ENCODE measurements at places on chromosomes 11 and 22.

DNA sequence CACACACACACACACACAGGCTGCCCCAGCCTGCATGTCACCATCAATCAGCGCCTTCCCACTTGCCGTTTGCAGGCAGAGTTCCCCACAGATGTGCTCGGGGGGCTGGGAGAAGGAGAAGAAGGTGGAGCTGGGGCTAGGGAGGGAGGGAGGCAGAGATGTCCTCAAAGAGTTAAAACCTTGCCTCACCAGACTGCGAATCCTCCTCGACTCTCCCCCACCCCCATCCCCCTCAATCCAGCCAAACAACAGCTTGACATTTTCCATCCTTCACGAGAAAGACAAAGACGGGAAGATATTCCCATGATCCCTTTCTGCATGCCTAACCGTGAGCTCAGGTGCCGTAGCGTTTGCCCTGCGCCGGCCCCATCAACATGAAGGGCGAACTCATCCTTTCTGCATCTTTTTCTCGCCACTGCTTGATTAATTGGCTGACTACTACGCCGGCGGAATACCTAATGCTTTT is 365.5 kb downstream of the MIAT start:
- no peak for DNase-seq

DNA sequence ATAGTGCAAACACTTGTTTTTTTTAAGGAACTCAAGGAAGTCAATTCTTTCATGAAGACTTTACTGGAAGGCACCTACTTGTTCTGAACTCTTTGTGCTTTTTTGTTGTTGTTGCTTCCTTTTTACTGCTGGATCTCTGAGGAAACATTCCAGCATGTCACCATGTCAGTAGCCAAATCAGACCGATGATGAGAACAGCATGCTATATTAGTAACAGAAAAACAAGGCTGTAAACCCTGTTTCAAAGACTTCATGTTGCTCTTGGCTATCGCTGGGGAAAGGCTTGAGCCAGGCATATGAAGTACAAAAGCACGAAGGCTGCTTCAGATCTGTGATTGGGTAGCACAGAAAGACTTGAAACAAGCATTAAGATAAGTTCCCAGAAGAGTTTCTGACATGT is 125.6 kb upstream of the SLC5A12 start:
- DNase-seq: no peak

DNA sequence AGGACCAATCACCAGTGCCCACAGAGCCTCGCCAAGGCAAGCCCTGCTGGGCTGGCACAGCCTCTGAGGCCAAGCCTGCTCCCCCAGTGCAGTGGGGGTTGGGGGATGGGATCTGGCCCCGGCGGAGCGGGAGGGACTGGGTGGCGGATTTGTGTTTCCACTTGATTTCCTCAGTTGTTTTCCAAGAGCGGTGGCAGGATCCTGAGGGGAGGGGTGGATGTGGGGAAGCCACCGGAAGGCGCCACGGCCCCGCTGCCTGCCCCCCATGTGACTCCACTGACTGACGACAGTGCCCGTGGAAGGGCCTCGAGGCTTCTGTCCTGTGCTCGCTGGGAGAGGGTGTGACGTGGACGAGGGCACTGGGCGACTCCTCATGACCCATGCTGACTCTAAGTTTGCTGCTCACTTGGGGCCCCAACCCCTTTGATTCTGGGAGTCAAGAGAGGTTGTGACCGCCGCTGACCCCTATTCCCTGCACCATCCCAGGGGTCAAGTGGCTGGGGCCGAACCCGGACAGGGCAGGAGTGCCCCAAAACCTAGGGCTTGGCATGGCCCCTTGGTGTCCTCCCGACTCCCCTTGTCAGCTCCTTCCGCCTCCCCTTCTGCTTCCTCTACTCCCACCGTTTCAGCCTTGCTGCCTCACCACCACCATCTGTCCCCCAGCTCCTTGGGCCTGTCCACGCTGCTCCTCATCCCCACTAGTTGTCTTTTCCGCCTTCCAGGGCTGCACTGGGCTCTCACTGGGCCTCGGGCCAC is 23.5 kb upstream of the PICK1 start:
- no peak for DNase-seq

DNA sequence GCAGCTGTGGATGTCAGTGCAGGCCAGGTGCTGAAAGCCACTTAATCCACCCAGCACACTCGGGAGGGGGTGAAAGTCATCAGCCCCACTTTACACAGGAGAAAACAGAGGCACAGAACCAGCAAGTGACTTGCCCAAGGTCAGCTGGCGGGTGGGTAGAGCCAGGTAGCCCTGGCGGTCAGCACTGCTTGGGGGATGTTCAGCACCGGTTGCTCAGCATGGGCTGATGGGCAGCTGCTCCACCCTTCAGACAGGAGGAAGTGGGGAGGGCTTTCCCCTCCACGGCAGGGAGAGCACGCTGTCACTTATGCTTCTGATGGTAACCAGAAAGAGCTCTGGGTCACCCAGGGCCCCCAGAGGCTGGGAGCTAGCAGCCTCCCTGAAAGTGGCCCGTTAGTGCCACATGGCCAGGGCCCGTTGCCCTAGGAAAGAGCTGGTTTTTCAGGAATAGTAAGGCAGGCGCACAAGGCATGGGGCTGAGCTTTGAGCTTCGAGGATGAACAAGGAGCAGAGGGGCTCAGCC is 417.9 kb downstream of the CTTN start:
- DNase-seq: no peak

DNA sequence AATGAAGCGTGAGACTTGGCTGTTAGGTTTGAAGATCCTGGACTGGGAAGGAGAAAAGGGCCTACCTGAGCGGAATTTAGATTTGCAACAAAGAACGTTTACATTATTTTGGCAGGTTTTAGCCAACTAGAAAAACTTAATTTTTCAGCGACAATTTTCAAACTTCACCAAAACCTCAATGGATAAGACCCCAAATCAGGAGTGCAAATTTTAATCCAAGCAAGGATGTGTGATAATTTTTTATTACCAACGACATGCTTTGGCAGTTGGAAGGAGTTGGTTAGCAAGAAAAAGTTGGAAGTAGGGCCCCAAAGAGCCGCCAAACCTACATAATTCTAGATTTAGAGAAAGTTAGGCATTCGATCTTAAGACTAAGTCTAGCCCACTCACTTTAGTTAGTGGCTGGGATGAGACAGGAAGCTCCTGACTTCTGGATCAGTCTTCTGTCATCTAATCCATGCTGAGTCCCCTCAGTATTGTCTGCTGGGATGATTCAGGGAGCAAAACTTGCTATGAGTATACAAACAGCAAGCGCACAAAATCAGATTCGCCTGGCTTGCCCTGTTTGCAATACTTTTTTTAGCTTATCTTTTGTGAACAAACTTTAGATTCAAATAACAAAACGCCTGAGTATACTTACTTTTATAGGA is 787 bp upstream of the RDX start:
- DNase-seq: no peak

- DNase-seq: no peak
Observed at GRCh38 chr11:127003260-127003981, 2.9 kb upstream of the KIRREL3 start.

GRCh38 chr22:25892678-25893077 is 150.7 kb downstream of the MYO18B start:
- no peak for DNase-seq

- no peak for DNase-seq
Observed at GRCh38 chr22:43092085-43092484, 2.9 kb upstream of the TTLL1 start.

DNA sequence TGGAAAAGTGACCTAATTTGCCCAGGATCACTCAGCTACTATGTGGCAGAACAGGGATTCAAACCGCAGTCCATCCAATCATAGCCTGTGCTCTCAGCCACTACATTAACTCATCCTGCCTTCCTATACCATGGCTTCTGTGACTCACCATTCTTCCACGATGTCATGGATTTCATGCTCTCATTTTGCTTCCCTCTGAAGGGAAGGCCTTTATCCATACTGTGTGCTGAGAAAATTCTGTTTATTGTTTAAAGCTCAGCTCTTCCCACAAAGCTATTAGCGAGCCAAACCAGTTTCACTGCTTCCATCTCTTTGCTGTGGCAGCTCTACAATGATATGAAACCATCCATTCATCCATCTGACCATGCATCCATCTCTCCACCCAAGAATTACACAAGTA is 289.9 kb downstream of the TENM4 start:
- no peak for DNase-seq

- no peak for DNase-seq
Observed at GRCh38 chr11:1782031-1782590, 18.4 kb upstream of the CTSD start.

- no peak for DNase-seq
Observed at GRCh38 chr22:20429254-20430100, 8.1 kb downstream of the SCARF2 start.

DNA sequence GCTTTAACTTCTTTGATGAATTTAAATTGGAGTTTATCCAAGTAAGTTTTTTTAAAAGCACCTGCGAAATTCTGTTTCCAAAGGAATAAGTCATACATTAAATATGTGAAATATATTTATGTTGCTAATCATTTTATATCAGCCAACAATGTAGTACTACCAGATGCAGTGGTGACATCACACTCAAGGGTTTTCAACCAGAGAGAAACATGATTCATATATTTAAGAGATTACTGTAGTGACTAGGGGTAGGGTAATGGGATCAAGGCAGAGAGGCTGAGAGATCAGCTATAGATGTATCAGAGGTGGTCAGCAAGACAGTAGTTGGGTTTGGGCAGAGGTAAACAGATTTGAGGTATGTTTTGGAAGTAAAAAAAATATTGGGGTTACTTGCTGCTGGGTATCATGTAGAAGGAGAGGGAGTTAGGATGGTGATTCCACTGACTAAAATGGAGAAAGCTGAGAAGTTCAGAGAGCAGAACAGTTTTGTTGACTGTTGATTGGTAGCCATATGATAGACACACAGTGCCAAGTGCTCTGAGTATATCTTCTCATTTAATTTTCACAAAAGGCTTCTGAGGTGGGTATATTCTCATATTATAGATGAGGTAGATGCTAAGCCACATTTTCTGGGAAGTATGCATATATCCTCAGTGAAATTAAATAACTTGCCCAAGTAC is 39.4 kb downstream of the CEP57 start:
- no peak for DNase-seq

DNA sequence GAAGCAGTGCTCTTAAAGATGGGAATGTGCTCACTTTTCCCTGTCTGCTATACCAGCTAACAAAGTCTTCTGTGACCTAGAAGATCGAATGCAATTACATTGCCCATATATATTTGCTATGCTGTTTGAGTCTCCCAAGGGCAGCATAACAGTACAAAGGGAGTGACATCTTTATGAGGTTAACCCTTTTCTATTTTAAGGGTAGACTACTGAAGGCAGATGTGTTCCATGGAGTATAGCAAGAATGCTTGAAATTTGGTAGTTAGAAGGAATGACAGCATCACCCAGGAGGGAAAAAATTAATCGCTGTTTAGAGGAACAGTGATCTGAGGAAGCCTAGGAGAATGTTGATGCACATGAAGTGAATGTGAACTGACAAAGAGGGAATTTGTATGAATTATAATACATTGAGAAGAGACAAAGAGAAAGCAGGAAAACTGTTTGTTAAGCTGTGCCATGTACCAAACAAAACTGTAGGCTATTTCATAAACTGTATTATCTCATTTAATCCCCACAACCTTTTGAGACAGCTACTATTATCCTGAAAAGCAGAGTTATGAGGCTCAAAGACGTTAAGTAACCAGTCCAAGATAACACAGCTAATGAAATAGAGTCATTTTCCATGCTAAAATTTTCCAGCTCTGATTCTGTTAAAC is 13.0 kb downstream of the MAML2 start:
- DNase-seq: no peak

GRCh38 chr11:125376117-125376516 is 119.9 kb downstream of the FEZ1 start:
- DNase-seq: peak; percentile 95

DNA sequence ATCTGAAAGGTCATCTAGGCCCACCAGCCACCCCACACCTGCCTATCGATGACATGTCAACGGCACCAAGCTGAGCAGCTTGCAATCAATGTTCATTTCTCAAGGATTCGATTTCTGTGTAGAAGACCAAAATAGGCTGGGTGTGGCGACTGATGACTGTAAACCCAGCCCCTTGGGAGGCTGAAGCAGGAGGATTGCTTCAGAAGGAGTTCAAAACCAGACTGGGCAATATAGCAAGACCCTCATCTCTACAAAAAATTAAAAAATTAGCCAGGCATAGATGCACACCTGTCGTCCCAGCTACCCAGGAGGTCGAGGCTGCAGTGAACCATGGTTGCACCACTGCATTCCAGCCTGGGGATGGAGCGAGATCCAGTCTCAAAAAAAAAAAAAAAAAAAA is 108.7 kb downstream of the MICAL3 start:
- no peak for DNase-seq

DNA sequence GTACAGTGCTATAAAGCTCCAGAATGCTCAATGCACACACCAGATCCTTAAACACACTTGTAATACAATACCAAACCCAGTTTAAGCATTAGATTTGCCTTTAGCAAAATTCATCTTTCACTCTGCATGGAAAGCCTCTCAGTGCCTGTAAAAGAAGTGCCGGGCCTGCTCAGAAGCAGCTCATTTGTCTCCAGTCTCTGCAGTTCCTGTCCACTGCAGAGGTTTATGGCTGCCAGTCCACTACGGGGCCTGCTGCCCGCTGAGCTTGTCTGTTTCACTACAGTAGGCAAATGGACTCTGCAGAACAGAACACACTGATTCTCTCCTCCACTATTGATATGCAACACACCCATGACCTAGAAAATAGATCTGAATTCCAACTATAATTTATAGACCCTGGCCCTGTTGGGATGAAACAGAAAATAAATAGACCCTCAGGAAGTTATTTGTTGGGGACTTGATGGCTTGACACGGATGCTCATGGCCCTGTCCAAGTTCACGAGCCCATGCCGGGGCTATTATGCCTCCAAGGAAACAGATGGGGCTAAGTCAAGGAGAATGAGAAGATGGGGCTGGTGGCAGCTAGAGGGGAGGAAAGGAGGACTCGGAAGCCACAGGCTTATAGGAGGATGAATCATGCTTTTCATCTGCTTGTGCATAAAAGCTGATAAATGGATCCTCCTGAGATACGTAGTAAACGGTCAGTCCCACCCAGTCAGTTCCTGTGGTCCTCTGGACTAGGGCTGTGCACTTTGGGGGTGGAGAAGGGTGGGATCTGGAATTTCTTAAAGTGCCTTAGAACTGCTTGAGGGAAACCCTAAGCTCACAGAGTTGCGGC is 416.8 kb upstream of the TENM4 start:
- no peak for DNase-seq

- DNase-seq: no peak
Observed at GRCh38 chr11:103586756-103587155, 449.7 kb upstream of the DDI1 start.

DNA sequence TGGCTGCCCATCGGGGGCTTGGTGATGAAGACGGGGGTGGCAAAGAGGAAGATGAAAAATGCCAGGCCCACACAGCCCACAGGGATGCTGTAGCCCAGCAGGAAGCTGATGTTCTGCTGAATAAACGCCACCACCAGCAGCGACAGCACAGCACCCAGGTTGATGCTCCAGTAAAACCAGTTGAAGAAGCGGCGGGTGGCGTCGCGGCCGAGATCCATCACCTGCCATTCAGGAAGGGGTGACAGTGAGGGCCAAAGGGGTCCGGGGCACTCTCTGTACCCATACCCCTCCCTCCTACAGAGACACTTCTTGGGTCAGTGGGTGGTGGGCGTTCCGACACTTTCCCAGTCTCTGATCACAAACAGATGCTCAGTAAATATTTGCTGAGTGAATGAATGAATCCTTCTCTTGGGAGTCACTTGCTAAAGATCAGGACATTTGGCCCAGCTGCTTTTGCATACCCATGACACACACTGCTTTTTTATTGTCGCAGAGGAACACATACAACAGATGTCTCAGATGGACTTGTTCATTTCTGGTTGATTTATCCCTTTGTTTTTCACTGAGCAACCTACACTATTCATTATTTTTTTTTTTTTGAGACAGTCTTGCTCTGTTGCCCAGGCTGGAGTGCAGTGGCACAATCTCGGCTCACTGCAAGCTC is 5.2 kb downstream of the SLC15A3 start:
- DNase-seq: no peak

Measured in esophagus muscularis mucosa (tissue), 4 donors.